Stimulated activated CD8-positive, alpha-beta memory T cell treated with anti-CD3 and anti-CD28 coated beads, Interleukin-4, amount 100 ng/mL, for 1 hour (primary cell): ENCODE measurements at places on chromosomes 5 and 9.

GRCh38 chr9:92576175-92576574 is 40.4 kb upstream of the ECM2 start:
- DNase-seq, result no peak

DNA sequence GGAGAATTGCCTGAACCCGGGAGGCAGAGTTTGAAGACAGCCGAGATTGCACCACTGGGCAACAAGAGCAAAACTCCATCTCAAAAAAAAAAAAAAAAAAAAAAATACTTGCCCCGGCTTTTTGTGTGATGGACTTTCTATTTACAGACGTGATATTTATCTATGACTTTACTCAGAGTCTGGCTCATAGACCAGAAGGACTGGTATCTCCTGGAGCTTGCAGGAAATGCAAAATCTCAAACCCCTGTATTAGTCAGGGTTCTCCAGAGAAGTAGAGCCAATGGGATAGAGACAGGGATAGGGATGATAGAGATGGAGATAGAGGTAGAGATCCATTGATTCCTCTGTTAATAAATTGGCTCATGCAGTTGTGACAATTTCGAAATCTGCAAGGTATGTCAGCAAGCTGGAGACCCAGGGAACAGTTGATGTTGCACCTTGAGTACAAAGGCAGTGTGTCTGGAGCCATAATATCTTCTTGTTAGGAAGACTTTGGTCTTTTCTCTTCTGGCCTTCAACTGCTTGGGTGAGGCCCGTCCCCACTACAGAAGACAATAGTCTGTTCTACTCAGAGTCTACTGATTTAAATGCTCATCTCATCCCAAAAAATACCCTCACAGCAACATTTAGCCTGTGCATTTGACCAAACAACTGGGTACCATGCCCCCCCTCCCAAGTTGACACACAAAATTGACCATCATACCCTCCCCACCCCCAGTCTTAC is 195.4 kb upstream of the MSX2 start:
- no peak for DNase-seq

DNA sequence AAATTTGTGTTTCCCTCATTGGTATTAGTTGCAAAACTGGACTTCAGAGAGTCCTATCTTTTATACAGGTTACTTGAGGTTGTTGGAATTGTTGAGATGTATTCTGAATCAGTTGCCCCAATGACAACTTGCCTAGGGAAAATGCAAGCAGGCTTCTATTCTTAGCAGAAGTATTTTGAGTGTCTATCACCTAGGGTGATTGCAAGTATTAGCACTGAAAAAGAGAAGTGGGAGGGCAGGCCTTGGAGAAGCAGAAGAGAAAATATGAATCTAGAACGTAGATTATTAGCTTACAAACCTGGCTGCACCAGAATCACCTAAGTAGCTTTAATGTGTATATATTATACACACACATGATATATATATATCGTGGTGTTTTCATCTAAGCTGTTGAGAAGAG is 43.2 kb downstream of the ADAMTS12 start:
- DNase-seq, result no peak

DNA sequence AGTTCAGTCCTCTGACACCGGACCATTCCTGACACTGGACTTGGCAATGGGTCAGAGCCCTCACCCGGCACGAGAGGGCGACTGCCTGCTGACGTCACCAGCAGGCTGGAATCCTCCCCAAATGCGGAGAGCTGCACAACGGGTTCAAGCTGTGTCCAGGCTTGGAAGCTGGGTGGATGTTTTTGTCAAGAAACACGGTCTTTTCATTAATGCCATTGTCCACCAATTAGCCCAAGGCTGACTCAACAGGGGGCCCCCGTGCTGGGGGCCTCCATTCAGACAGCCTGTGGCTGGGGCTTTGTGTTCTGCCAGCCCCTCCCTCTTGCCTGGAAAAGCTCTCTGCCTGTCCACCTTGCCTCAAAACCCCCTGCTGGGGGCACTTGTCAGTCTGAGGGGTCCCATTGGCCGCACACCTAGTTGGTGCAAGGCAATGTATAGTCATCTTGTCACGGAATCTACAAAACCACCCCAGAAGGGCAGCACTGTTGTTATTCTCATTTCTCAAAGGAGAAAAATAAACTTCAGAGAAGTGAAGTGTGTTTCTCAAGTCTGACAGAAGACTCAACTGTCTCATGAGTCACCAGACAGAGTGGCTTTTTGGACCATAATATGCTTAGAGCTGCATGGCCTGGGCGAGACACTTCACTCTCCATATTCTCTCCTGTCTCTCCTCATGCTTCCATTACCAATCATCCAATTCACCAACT is 24.6 kb downstream of the NDUFA8 start:
- no peak for DNase-seq

DNA sequence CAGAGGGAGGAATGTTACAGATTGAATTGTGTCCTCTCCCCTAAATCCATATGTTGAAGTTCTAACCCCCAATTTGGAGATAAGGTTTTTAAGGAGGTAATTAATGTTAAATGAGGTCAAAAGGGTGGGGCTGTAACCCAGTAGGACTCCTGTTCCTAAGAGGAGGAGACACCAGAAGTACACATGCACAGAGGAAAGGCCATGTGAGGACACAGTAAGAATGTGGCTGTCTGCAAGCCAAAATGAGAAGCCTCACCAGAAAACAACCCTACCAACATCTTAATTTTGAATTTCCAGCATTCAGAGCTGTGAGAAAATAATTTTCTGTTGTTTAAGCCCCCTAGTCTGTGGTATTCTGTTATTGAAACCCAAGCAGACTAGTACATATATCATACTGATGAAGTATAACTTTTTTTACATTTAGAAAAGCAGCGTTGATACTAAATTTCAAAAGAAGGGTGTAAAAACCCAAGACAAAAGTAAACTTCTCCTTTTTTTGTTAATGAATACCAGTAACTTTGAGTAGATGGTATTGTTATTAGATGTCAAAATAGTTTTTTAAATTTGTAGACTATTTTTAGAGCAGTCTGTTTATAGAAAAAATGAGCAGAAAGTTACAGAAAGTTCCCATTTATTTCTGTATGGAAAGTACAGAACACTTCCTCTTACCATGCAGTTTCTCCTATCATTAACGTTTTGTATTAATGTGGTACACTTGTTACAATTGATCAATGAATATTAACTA is 25.1 kb downstream of the RNF180 start:
- no peak for DNase-seq

DNA sequence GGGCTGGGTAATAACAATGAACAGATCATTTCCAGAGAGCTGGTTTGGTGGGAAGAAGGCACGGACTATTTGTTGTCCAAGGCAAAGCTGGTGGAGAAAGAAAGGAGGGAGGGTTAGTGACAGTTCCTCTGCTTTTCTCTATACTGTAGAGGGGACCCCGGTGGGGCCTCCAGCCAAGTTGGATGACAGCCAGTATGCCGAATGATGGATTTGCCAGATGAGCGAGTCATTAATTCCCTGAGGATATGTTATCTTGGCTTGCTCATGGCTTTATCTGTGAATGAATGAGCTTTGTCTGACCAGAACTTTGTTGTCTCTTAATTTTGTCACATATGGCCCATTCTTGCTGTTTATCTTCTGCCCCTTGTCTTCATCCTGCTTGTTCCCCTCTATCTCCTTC is 158.6 kb upstream of the GLRA1 start:
- DNase-seq, result no peak

DNA sequence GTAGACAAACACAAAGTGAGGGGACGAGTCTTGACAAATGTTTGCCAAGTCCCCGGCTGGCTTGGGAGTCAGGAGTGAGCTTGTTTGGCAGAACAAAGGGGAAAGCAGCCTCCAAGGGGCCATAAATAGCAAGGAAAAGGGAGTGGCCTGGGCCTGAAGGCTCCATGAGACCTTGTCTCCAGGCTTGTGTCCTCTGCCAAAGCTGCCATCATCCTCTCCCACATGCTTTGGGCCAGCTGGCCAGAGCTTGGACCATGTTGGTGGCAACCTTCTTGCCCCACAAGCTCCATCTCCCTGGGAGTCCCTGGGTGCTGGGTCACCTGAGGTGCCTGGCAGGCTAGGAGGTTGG is 13.3 kb upstream of the PITX1 start:
- no peak for DNase-seq

- no peak for DNase-seq
These were observed 17.4 kb downstream of the C9orf153 start for GRCh38 chr9:86242071-86242470.

DNA sequence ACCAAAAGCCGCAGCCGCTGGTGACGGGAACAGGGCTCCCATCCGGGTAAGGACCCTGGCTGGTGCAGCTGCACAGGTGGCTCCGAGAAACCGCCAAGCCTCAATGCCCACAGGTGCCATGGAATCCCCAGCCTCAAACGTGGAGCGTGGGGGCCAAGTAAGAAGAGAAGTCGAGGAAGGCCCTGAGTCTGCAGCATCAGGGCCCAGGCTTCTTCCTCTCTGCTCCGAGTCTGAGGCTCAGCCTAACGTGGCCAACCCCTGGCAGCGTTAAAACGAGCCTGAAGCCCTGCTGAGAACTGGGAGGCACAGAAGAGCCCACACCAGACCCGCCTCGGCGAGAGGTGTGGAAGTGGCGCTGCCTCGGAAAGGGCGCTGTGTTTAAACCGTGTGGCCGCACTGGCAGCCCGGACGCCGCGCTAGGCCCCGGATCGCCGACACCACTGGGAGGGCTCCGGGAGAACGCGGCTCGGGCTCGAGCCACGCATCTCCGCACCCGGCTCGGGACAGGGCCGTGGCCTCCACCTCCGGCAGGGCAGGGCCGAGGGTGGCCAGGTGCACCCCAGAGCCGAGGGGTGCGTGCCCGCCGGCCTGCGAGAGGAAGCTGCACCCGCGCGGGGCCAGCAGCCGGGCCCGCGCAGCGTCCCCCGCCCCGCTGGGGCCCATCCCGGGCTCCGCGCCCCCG is 730 bp downstream of the ZMYND19 start:
- no peak for DNase-seq

DNA sequence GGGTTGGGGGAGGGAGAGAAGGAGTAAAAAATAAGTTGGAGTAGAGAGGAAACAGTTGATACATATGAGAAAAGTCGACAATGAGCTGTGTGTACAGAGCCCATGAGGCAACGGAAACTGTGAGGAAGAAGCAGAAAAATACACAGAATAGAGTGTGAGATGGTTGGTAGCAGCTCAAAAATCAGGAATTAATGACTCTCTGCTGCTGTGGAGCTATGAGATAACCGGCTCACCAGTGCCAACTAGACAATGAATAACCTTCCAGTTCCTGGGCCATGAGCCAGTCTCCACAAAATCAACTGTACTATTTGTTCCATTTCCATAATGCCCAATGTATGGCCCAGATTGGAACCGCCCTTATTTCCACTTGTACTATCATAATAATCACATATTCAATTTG is 53.1 kb upstream of the NREP start:
- DNase-seq, result no peak

DNA sequence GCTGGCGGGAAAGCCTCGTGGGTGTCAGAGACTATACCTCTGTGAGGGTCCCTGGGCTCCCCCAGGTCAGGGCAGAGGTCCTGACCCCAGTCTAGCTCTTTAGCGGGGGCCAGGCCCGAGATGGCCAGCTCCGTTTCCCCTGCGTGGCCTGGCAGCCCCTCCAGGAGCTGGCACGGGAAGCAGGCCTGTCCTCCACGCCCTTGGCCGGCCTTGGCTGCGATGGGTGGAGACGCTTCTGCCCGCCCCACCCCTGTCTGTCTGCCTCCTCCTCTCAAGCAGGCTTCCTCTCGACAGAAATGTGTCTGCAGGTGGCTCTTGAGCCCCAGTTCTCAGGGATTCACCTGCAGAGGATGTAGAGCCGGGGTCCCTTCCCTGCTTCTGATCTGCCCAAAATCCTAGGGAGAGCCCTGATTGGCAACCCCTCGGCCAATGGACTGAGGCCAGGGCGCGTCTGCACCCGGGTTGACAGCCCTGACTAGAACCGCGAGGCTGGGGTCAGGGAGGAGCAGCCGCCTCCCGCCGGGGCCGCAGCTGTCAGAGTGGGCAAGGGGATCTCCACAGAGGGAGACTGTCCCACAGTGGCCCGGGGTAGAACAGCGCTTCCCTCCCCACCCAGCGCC is 2.6 kb upstream of the GRIN1 start:
- no peak for DNase-seq

DNA sequence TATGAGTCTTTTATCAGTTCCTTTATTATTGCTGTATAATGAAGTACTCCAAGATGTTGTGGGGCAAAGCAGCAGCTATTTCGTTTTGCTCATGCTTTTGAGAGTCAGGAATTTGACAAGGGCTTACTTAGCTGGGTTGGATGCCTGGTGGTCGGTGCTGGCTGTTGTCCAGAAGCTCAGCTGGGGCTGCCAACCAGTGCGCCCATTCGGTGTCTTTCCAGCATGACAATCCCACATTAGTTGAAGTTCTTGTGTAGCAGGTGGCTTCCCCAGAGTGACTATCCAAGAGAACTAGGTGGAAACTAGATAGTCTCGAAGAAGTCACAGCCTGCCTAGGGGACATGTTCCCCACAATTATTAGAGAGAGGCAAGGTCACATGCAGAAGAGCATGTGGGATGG is 3.4 kb upstream of the FLT4 start:
- DNase-seq, result no peak

DNA sequence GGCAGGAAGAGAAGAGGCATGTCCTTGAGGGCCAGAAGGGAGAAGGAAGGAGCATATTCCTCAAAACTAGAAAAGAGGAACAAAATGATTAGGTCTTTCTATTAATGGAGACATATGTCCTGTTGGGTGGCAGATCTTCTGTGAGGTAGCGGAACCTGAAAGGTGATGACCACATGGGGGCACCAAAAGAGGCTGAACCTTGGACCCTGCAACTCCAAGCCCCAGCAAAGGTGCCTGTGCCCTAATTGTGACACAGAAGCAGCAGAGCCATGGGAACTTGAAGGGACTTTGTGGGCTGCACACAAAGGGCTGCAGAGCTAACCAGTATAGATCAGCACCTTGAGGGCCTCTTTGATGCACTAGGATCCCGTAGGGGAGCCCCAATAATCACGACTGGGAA is 158.0 kb downstream of the BAAT start:
- no peak for DNase-seq

DNA sequence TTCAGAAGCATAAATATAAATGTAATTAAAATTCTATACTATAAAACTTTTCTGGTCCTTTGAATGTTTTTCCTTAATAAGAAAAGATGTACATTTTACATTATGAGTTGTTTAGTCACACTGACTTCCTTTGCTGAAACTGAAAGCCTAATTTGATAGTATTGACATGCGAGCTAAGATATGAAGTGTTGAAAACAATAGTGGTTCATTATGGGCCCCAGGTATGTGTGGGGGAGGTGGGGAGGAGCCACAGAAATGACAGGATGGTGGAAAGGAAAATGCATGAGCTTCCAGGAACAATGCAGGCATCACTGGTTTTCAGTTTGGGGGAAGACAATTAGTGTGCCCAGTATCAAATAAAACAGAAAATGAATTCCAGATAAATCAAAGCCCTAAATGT is 35.4 kb upstream of the RLN1 start:
- no peak for DNase-seq

GRCh38 chr9:134742822-134743535 is 101.4 kb downstream of the COL5A1 start:
- DNase-seq, result no peak
